ENCODE measurements at places on chromosomes 16 and 17.

GRCh38 chr17:46944931-46945330, 22.0 kb downstream of the GOSR2 start:
- no peak for DNase-seq

- DNase-seq, result no peak
Observed at GRCh38 chr17:71269201-71269600, 851.6 kb upstream of the SOX9 start.

GRCh38 chr16:52439171-52439701, 107.7 kb downstream of the TOX3 start:
- DNase-seq, result no peak

DNA sequence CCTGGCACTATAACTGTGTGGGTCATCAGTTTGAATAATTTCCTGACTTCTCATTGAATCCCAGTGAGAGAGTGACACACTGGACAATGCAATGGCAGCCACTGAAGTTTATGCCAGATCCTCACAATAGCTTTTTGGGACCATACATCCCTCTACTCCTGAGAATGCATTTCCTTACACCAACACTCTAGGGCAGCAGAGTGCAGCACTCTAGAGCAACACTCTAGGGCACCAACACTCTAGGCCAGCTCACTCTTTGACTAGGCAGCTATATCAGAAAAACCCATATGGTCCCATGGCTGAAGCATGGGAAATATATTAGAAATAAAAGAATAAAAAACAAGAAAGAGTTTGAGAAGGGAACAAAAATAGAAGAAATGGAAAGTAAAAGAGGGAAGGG, 309.2 kb downstream of the MAP2K6 start:
- DNase-seq, result no peak

GRCh38 chr17:15377616-15378015, 36.2 kb upstream of the TEKT3 start:
- no peak for DNase-seq

DNA sequence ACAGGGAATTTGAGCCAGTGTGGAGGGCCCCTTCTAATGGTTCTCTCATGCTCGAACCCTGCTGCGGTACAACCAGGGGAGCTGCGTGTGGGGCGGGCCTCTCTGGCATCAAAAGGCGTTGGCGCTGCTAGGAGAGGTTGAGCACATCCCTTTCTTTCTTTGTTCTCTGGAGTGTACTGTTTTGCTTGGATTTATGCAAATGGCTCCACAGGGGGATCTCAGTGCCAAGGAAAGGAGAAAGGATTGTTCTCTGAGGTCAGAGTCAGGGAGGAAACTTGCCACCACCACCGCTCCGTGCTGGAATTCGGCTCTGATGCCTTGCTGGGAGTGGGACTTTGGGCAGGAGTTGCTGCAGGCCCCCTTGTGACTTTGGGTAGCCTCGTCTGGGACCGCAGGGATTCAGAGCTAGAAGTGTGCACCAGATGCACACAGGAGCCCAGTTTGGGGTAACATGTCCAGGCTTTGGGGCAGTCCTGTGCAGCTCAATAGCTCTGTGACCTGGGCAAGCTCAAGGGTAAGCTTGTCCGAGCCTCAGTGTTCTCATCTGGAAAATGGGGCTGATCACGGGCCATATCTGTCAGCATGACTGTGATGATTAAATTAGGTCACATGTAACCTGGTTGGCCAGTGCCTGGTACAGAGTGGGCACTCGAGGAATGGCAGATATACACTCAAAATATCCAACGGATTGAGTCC, 353.0 kb upstream of the EEF2KMT start:
- DNase-seq, result no peak

- no peak for DNase-seq
Observed at GRCh38 chr16:1206786-1207185, 18.3 kb downstream of the TPSG1 start.

DNA sequence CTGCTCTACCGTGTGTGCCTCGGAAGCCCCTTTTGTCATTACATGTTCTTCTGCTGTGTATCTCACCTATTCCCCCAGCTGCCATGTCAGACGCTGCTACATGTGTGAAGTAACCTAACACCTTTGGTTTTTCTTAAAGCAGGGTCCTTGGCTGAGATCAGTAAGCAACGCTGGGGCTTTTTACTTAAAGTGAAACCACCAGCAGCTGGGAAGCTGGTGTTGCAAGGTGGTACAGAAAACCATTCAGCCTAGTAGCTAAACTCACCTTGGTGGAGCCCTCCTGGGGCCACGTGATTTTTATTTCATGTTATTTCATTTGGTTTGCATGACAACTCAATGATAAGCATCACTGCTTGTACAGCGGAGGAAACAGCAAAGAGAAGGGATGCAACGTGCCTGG, 62.6 kb downstream of the PLCG2 start:
- no peak for DNase-seq

DNA sequence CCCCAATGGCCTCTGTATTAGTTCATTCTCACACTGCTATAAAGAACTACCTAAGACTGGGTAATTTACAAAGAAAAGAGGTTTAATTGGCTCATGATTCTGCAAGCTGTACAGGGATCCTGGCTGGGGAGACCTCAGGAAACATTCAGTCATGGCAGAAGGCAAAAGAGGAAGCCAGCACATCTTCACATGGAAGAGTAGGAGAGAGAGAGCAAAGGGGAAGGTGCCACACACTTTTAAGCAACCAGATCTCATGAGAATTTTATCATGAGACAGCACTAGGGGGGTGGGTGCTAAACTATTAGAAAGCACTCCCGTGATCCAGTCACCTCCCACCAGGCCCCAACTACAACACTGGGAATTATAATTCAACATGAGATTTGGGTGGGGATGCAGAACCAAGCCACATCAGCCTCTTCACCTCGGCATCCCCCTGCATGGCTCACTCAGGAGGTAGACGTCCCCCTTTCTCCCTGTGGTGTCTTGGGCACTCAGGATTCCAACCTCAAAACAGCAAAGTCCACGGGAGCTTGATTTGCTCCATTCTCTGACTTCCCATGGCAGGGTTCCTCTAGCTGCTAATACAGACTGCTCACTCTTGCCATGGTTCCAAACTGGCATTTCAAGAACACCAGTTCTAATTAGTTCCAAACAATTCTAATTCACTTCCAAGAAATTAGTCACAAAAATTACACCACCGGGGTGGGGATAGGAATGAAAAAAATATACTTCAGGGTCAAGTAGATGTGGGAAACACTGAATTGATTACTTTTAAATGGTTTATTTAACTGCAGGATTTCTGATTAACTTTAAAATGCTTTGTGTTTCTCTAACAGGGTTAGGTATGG, 203.8 kb upstream of the HSBP1 start:
- no peak for DNase-seq

GRCh38 chr17:82234211-82235055, 5.6 kb downstream of the SLC16A3 start:
- no peak for DNase-seq

DNA sequence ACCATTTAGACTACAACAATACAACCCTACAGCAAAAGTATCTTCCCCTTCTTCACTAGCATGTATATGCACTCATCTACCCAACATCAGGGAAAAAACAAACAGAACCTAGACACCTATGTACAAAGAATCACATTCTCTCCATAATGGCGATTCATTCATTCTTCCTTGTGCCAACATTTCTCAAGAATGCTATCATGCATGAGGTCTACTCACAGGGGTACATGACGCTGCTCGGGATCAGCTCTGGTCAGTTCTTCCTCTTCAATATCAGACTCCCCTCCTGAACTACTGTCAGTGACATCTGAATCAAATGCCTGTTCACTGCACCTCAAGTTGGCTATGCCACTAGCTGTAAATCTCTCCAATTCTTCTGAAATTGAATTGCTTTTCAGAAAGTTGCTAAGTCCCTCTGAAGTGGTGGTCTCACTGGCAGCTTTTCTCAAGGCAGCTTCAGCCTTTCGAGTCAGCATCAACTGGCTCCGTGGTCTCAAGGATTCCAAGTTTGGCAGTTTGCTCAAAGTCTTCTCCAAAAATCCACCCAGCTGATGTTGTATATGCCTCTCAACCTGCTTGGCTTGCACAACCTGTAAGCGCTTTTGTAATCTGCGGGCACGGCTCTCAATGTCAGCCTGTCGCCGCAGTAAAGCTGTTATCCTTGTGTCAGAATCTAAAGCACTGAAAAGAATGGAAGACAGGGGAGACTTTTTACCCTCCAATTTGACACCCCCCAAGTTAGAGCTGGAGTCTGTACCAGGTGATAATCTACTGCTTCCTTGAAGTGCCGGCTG, 22.4 kb downstream of the KANSL1 start:
- DNase-seq, result no peak

DNA sequence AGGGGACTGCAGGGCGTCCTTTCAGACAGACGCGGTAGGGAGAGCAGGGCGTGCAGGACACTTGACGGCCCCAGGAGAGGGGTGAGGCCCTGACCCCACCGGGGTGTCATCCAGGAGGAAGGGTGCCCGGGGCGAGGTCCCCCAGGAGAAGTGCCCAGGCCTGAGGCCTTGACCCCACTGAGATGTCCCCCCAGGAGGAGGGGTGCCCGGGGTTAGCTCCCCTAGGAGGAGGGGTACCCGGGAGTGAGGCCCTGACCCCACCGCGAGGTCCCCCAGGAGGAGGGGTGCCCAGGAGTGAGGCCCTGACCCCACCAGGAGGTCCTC, 27.2 kb upstream of the METRNL start:
- DNase-seq, result no peak

DNA sequence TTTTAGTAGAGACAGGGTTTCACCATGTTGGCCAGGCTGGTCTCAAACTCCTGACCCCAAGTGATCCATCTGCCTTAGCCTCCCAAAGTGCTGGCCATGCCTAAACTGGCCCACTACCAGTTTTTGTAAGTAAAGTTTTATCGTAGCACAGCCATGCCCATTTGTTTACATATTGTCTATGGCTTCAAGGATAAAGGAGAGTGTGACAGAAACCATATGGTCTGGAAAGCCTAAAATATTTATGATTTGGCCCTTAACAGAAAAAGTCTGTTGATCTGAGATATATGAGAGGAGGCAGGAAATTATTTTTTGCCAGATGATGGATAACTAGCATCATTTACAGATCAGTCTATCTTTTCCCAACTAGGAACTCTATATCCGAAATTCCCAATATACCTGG, 4.5 kb downstream of the AKAP10 start:
- DNase-seq, result no peak

GRCh38 chr17:64092952-64093451, 36.9 kb downstream of the ERN1 start:
- no peak for DNase-seq

Measured in NCI-H446 treated with DMSO at 0.1 percent for 48 hours (cell line).